ENCODE measurements at places on chromosomes 4 and X.

- no peak for DNase-seq
These were observed 2407.1 kb downstream of the ARAP2 start for GRCh38 chr4:33837043-33837838.

GRCh38 chr4:12861422-12861821 lies 622.7 kb downstream of the RAB28 start:
- DNase-seq = no peak

GRCh38 chrX:143095321-143095720 lies 69.6 kb downstream of the SPANXN4 start:
- DNase-seq = no peak

- no peak for DNase-seq
These were observed 16.3 kb upstream of the FAT1 start for GRCh38 chr4:186739802-186740434.

DNA sequence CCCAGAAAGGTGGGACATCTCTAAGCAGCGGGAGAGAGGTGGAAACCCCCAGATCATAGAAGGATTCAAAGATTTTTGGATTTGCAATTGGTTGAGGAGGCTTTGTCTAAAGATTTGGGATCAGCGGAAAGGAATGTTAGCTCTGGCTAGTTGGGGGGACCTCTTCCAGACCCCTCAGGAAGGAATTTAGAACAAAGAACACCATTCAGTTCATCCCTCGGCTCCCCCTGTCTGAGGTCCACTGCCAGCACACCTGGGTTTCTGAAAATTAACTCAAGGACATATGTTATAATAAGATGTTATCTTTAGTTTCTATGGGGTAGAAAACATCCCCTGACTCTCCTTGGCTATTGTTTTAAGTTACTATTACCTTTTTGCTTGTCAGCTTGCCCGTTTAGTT lies 163.6 kb downstream of the CEP135 start:
- no peak for DNase-seq

- DNase-seq = no peak
These were observed 67.4 kb upstream of the EPHA5 start for GRCh38 chr4:65737672-65738071.

- DNase-seq = no peak
These were observed 10.1 kb downstream of the REELD1 start for GRCh38 chr4:146224326-146224966.

DNA sequence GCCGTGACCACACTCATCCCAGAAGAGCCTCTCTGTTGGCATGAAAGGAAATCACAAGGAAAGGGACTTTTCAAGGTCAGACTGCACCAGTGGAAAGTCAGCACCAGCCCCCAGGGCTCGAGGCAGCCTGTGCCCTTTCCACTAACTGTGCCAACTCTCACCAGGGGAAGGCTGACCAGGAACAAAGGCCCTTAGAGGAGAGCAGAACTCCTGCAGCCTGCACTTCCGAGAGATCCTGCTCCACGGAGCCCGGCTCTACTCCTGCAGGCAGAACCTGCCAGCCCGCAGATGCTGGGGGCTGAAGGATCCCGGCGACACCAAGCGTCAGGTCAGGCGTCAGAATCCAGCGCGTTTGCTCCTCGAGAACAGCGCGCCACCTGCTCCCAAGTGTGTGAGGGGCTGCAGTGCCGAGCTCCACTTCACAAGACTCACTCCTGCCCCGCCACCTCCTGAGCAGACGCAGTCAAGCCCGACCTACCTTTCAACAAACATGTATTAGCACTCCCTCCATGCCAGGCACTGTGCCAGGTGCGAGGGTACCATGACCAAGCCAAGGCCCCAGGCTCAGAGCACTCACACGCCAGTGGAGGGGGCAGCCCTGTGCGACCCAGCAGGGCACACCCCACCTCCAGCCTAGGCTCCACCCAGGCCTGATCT lies 13.6 kb upstream of the HELT start:
- no peak for DNase-seq

DNA sequence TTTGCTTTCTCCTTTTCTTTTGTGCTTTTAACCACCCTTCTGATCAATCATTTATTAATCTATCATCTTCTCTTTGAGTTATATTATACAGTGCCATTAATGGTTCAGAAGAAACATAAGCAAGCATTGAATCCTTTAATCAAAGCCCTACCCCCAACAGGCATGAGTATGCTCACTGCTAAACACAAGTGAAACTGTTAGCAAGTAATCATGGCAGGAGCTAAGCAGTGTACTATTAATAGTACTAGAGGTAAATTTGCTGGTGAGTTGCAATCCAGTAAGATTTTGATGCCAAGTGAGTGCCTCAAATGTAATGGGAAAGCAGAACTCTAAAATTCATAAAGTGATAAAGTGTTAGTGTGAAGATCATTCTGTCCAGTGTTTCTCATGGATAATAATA lies 57.2 kb downstream of the FNIP2 start:
- DNase-seq = no peak

GRCh38 chr4:189304809-189305208 lies 635.9 kb upstream of the FRG1 start:
- no peak for DNase-seq

DNA sequence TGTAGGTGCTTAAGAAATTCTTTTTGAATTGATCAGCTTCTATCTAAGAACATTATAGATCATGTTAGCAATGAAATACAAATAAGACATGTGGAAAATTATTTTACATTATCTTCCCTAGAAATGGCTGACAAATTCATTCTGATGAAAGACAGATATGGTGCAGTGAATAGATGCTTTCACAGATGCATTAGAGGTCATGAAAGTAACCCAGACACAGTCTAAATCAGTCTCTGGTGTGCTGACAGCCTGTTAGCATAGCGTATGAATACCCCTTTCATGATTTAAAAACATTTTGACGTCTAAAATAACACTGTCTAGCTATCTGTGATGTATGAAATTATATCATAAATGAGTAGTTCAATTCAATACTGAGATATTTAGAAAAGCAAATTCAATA lies 180.9 kb downstream of the UNC5C start:
- no peak for DNase-seq

- DNase-seq = peak; percentile 35
These were observed 57.3 kb upstream of the TCEAL2 start for GRCh38 chrX:102067966-102068723.

DNA sequence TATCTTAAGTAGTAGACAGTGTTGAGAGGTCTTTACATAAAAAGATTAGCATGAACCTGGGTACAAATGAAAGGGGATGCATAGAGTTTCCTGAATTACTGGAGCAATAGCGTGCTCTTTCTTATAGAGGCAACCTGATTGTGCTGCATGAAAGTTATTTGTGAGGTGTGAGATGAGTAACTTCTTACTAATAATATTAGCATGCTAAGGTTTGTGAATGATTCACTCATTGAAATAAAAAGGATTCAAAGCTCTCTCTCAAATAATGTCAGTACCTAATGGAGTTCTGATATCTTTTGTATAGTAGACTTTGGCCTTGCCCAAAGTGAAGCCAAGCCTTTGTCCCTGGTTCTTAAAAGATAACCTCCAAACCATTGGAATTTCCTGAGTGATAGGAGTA lies 131.0 kb upstream of the CXXC4 start:
- no peak for DNase-seq

GRCh38 chr4:2301806-2302205 lies 39.9 kb upstream of the MXD4 start:
- no peak for DNase-seq

- DNase-seq = no peak
These were observed 135.3 kb upstream of the VCX2 start for GRCh38 chrX:8306291-8306925.

GRCh38 chr4:7418131-7418943 lies 16.4 kb downstream of the PSAPL1 start:
- DNase-seq = no peak

DNA sequence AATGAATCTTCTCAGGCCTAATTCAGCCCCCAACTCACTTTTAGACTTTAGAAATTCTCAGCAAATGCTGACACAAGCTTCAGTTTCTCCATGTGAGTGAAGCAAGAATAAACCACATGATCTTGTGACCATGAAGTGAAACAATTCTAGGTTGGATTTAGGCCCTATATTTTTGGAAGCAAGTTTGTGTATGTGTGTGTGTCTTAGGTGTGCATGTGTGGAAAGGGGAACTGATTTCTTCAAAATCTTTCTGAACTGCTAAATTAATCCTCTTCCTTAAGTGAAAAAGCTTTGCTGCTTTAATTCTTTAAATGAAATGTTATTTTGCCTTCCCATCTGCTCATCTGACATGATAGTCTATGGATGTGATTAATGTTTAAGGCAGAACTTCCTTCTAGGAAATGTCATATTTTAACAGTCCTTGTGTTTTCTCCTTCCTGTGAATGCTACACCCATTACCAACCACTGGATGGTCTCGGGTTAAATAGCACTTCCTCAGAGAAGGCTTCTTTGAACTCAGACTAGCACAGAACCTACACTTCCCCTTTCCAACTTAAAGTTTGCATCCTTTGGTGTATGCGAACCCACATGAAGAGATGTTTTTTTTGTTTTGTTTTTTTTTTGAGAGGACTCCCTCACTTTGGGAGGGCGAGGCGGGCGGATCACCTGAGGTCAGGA lies 1.2 kb upstream of the TMEM144 start:
- DNase-seq = no peak

GRCh38 chr4:42284030-42284429 lies 113.3 kb upstream of the SHISA3 start:
- no peak for DNase-seq

- DNase-seq = no peak
These were observed 164.8 kb upstream of the VEGFC start for GRCh38 chr4:176957353-176958118.

DNA sequence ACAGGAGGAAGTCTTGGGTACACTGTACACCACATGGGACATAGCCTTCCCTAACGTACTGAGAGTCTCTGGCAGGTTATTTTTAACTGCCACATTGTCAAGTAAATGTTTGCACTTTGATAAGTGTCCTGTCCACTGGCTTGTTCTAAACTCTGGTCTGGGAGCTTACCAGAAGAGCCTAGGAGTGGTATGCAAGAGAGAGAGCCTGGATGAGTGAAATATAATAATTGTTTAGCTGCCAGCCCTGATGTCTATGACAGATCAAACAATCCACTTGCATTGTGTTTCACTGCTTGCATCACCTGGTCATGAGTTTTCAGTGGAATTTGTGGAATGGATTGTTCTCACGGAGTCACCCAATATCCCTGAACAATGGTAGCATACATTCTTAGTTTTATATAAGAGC lies 91.6 kb downstream of the SHROOM3 start:
- no peak for DNase-seq

- no peak for DNase-seq
These were observed 24.8 kb downstream of the ZFYVE28 start for GRCh38 chr4:2393353-2394270.

GRCh38 chrX:108064613-108065012 lies 19.7 kb downstream of the VSIG1 start:
- DNase-seq = no peak

Data from activated CD4-positive, alpha-beta T cell treated with anti-CD3 and anti-CD28 coated beads for 4 hours (primary cell).